ENCODE measurements at places on chromosomes 16 and 17.

GRCh38 chr16:19131825-19132218 is 18.1 kb downstream of the ITPRIPL2 start:
- DNase-seq = no peak
- no peak overlapping the region for H3K4me3 ChIP-seq
- peak overlapping the region; percentile 53 for H3K27ac ChIP-seq
- H3K27me3 ChIP-seq = no peaks in the 10 kb centered on the region
- peaks cover 28% of the 10 kb centered on the region for H3K4me1 ChIP-seq

GRCh38 chr17:73300392-73300791 is 11.4 kb downstream of the CDC42EP4 start:
- peak overlapping the region; percentile 14 for H3K27ac ChIP-seq
- H3K4me3 ChIP-seq = no peak overlapping the region
- no peak for DNase-seq
- H3K27me3 ChIP-seq = no peaks in the 10 kb centered on the region

- H3K27me3 ChIP-seq = no peaks in the 10 kb centered on the region
- no peak overlapping the region for H3K4me3 ChIP-seq
- H3K4me1 ChIP-seq = no peaks in the 10 kb centered on the region
- DNase-seq = no peak
Measured at GRCh38 chr16:58201163-58201562, 3.3 kb upstream of the CSNK2A2 start.

DNA sequence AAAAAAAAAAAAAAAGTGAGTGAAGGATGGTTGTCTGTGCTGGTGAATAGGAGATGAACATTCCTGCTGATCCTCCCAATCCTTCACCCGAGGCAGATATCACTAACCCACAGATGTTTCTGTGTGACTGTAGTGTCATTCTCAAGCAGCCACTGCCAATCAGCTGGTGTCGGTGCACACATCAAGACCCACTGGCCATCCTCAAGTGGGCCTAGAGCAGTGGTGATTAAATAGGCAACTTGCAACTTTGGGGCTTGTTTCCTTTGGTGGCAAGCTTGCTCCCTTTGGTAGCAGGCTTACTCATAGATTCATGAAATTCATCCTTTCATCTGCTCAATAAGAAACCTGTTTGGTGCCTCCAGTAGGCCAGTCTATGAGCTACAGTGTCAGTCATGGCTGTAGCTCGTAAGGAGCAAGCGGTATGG is 51.1 kb upstream of the LGALS9 start:
- no peaks in the 10 kb centered on the region for H3K27me3 ChIP-seq
- no peak overlapping the region for H3K27ac ChIP-seq
- H3K4me3 ChIP-seq = no peak overlapping the region
- H3K36me3 ChIP-seq = no peaks in the 10 kb centered on the region
- H3K4me1 ChIP-seq = peaks cover 4% of the 10 kb centered on the region

DNA sequence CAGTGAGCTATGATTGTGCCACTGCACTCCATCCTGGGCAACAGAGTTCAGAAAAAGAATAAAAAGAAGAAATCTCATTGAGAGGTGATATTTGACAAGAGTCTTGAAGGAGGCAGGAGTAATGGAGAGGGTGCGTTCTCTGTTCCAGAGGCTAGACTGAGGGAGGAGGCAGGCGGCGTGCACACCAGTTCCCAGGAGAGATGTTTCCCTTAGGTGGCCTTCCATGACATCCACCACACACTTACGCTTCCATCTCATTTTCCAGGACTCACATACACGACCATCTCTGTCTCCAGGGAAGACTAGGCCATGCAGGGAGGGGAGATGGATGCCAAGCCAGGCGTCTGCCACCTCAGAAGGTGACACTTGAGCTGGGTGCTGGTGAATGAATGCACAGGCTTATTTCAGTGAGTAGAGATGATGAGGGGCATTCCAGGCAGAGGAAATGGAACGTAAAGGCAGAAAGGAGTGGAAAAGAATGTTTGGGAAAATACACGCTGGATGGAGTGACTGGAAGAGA is 25.3 kb upstream of the N4BP1 start:
- H3K4me1 ChIP-seq = no peaks in the 10 kb centered on the region
- no peak overlapping the region for H3K4me3 ChIP-seq
- peak; percentile 2 for DNase-seq
- no peak overlapping the region for H3K27ac ChIP-seq
- H3K36me3 ChIP-seq = no peaks in the 10 kb centered on the region
- H3K27me3 ChIP-seq = no peaks in the 10 kb centered on the region

DNA sequence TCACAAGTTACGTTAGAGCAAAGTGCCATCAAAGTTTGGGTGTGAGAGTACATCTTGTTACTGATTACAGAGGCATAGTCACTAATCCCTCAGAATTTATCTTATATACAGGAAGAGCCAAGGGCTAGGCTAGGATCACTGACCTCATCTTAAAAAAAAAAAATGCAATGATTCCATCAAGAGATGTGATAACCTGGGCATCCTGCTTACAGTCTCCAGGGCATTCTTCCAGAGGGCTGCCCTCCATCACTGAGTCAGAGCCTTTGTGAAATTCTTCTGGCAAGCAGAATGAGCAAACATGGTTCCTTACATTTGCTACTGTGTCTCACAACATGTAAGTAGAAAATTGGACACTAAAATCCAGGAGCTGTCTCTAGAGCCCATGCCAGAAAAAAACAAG is 410.6 kb downstream of the ZFHX3 start:
- DNase-seq = peak; percentile 68
- H3K4me3 ChIP-seq = no peak overlapping the region
- no peaks in the 10 kb centered on the region for H3K27me3 ChIP-seq
- peak overlapping the region; percentile 63 for H3K27ac ChIP-seq

DNA sequence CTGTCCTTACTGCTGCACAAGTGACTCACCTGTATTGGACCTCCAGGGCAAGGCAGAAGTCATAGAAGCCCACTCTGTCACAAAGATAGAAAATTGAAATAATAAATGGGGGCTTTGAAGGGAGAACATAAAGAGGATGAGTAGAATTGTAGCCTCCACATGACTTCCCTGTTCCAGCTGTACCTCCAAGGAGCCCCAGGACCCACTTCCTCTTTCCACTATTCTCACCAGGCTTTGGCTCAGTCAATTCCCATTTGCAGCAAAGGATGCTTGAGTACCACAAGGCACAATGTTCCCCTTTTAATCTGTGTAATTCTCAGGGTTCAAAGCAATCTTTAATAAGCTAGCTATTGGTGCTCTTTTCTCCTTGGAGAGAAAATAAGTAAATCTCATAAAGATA is 512.1 kb downstream of the TOX3 start:
- H3K36me3 ChIP-seq = no peaks in the 10 kb centered on the region
- no peak overlapping the region for H3K4me3 ChIP-seq
- no peak for DNase-seq
- no peak overlapping the region for H3K27ac ChIP-seq
- H3K4me1 ChIP-seq = no peaks in the 10 kb centered on the region
- no peaks in the 10 kb centered on the region for H3K27me3 ChIP-seq

- H3K4me1 ChIP-seq = peaks cover 29% of the 10 kb centered on the region
- peak overlapping the region; percentile 87 for H3K27ac ChIP-seq
- no peak for DNase-seq
- no peaks in the 10 kb centered on the region for H3K27me3 ChIP-seq
Measured at GRCh38 chr17:65055280-65055707, 1.2 kb downstream of the GNA13 start.

- no peaks in the 10 kb centered on the region for H3K27me3 ChIP-seq
- no peaks in the 10 kb centered on the region for H3K4me1 ChIP-seq
- no peak for DNase-seq
- H3K27ac ChIP-seq = no peak overlapping the region
Measured at GRCh38 chr16:90084215-90084950, 7.3 kb upstream of the PRDM7 start.

DNA sequence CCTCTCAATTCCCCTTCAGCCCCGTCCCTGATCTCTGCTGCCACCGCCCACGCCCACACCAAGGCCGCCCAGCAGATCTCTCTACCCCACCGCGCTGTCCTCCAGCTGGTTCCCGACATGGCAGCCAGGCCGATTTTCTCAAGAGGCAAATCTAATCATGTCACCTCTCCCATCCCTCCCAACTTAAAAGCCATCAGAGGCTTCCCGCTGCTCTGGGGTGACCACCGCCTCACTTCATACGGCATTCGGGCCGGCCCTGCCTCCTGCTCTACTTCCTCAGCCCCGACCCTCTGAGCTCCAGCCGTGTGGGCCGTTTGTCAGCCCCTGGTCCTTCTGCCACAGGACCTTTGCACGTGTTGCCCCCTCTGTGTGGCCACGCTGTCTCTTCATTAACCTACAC is 63.2 kb downstream of the RPH3AL start:
- no peaks in the 10 kb centered on the region for H3K4me1 ChIP-seq
- no peaks in the 10 kb centered on the region for H3K36me3 ChIP-seq
- no peaks in the 10 kb centered on the region for H3K27me3 ChIP-seq
- DNase-seq = peak; percentile 35
- H3K4me3 ChIP-seq = no peak overlapping the region

DNA sequence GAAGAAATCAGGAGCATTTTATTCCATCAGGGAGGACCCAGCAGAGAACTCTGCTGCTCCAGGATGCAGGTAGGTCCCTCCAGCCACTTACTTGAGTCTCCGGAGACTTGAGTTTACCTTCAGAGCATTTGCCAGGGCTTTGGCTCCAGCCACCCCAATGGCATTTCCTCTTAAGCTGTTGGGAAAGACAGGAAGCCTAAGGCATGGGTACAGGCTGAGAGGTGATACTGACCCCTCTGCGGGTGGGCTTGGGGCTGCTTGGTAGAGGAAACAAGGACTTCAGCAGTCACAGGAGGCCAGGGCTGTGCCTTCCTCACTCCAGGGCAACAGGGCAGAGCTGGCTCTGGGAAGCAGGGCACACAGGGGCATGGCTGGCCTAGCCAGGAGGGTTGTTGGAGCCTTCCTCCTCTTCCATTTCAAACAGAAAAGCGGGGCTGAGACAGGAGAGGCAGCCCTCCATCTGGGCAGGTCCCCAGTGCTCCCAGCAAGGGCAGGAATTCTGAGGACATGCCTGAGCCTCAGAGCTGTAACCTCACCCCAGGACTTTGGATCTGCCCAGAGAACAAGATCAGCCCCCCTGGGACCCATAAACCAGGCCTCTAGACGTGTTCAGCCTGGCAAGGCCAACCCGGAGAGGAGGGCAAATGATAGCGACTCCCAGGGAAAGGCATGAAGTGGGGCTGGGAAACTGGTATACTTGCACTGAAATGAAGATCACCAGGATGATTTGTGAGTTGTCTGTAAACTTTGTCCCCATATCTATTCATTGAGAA is 34.4 kb downstream of the NLRC3 start:
- H3K27me3 ChIP-seq = no peaks in the 10 kb centered on the region
- H3K27ac ChIP-seq = no peak overlapping the region
- H3K4me3 ChIP-seq = no peak overlapping the region
- no peaks in the 10 kb centered on the region for H3K4me1 ChIP-seq
- DNase-seq = no peak

GRCh38 chr16:55264949-55265348 is 59.1 kb upstream of the IRX6 start:
- DNase-seq = no peak
- no peaks in the 10 kb centered on the region for H3K27me3 ChIP-seq
- no peak overlapping the region for H3K4me3 ChIP-seq
- H3K27ac ChIP-seq = no peak overlapping the region
- no peaks in the 10 kb centered on the region for H3K36me3 ChIP-seq
- H3K4me1 ChIP-seq = no peaks in the 10 kb centered on the region

DNA sequence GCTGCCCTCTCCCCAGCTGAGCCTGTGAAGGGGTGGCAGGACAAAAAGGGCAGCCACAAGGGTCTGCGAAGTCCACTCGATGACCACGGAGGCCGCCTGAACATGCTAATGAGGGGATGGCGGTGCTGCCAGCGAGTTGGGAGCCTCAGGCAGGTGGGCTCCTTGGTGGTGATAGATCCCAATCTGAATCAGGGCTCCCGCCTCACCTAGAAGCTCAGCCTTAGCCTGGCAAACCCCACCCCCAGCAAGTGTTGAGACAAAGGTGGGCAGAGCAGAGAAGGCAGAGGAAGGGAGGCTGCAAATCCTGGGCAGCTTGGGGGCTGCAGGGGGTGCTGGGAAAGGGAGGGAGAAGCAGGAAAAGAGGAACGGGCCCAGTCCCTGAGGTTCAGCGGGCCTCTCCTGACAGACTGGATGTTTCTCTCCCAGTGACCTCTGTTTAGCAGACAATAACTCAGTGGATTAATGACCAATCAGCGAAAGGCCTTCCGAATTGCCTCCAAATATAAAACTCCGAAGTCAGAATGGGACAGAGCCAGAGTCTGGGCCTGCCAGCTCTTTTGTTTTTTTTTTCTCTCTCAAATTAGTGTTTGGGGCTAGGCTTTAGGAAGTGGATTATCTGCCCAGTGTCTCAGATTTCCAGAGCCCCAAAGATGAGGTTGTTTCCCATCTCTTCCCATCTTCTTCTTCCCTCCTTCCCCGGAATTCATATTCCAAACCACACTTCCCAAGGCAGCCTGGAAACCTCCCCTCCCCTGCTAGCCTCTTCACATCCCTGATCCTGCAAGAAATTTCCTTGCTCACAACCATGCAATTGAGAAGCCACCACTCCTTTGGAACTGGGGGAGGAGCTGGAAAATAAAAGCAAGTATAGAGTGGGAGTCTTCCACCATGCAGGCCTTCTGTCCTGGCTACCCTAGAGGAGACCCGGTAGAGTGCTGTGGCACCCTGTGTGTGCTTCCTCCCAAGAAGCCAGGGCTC is 15.2 kb upstream of the HOXB2 start:
- H3K27ac ChIP-seq = no peak overlapping the region
- no peak overlapping the region for H3K4me3 ChIP-seq
- peaks cover 3% of the 10 kb centered on the region for H3K36me3 ChIP-seq
- H3K27me3 ChIP-seq = no peaks in the 10 kb centered on the region
- peaks cover 15% of the 10 kb centered on the region for H3K4me1 ChIP-seq
- DNase-seq = no peak

DNA sequence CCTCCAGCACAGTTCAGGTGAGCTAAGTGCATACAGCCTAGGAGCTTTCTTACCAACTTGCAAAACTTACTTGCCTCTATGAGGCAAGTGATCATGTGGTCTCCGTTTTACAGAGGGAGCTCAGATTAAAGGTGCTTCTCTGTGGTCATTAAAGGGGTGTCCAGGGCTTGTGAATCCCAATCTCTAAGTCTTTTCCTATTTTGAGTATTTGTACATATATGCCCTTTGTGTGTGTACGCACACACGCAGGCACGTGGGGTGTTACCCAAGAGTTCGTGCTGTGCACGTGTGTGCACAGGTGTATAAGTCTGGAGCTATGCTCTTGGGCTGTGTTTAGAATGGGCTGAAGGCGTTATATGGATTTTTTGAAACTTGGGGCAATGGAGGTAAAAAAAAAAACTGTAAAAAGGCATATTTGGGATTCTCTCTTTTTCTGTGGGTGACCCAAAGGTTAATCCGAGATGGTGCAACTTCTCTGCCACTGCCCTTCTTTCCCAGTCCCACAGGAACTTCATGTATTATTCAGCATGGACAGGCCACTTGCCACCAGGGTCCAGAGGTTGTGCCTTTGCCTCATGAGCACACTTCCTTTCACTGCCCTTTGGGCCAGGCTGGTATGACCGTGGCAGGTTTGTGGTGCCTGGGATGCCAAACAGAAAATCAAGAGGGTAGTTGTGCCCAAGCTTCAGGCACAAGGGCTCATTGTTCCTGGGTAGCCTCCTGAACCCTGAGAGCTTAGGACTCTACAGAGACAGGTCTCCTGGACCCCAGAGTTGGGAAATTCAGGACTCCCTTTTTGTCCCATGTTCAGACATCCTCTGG is 1.5 kb downstream of the ABCC3 start:
- H3K4me3 ChIP-seq = peak overlapping the region; percentile 55
- peaks cover 9% of the 10 kb centered on the region for H3K36me3 ChIP-seq
- peak overlapping the region; percentile 98 for H3K27ac ChIP-seq
- H3K27me3 ChIP-seq = no peaks in the 10 kb centered on the region
- DNase-seq = no peak
